Spinal cord (tissue), 10 donors: ENCODE measurements at places on chromosomes 6 and 20. TPM values are rescaled to one million over a fixed set of nuclear protein-coding genes. Genes with fewer than 3 reads are reported as not detected.

Gene CEP162
- 17.6 TPM for total RNA-seq

Gene TPX2
- 29.5 TPM for total RNA-seq

DNA sequence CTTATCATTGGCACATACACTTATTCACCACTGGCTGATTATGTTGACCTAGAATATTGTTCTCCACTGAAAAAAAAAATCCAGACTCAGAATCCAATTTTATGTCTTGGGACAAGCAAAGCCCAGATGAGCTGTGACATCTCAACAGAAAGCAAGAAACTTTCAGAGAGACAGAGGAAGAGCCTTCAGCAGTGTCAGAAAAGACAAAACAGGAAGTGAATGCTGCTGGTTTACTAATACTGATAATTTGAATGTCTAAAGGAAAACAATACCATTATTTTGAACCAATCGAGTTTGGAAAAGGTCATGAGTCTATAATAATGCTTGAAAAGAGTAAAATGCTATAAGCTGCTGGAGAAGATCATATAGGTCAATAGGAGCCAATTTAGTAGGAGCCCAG is 179.8 kb upstream of the RIMS1 start:
- DNase-seq = no peak

DNA sequence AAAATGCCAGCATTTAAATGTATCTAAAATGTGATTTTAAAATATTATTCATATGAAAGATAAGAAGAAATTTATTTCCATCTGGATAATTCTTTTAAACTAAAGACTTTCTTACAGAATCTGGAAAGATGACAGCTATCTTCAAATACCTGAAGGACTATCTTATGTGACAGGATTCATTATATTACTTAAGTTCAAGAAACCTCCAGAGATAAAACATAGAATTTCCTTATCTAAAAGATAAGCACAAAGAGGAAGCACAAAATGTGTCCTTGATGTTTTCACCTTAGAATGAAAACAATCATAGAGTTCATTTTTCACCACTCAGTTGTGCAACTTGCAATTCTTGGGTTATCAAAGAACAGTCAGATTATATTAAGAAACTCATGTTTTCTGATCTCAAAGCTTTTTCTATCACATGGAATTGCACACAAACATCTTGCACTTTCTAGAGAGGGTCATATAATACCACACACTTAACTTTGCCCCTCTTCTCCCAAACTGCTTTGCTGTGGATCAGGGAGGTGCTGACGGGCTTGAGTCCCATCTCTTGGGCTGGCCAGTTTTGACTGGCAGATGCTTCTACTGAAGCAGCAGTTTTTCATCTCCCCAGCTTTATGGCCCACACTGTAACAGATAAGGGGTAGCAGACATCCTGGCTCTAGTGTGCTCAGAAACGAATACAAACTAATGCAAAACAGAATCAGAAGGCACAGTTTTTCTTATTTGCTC is 467.4 kb downstream of the CDC5L start:
- DNase-seq = no peak
